Activated CD8-positive, alpha-beta memory T cell treated with anti-CD3 and anti-CD28 coated beads for 24 hours (primary cell): ENCODE measurements at places on chromosomes 5 and 9.

DNA sequence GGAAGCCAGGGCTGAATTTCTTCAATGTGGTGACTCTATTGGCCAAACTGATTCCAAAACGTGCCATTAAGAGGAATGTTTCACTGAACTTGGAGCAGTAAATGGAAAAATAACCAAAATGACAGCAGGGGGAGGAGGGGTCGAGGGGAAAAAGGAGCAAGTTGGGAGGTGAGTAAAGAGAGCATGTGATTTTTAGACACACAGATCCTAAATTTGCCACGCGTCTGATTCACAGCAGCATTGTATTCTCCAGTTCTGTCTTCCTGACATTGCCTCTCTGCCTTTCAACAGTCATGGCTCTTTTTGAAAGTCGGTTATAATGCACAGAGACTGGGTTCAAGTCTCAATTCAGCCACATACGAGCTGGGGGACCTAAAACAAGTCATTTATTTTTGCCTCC, 22.0 kb upstream of the ADRB2 start:
- DNase-seq: no peak

- no peak for DNase-seq
These were observed 25.4 kb downstream of the SREK1 start for GRCh38 chr5:66169534-66169933.

DNA sequence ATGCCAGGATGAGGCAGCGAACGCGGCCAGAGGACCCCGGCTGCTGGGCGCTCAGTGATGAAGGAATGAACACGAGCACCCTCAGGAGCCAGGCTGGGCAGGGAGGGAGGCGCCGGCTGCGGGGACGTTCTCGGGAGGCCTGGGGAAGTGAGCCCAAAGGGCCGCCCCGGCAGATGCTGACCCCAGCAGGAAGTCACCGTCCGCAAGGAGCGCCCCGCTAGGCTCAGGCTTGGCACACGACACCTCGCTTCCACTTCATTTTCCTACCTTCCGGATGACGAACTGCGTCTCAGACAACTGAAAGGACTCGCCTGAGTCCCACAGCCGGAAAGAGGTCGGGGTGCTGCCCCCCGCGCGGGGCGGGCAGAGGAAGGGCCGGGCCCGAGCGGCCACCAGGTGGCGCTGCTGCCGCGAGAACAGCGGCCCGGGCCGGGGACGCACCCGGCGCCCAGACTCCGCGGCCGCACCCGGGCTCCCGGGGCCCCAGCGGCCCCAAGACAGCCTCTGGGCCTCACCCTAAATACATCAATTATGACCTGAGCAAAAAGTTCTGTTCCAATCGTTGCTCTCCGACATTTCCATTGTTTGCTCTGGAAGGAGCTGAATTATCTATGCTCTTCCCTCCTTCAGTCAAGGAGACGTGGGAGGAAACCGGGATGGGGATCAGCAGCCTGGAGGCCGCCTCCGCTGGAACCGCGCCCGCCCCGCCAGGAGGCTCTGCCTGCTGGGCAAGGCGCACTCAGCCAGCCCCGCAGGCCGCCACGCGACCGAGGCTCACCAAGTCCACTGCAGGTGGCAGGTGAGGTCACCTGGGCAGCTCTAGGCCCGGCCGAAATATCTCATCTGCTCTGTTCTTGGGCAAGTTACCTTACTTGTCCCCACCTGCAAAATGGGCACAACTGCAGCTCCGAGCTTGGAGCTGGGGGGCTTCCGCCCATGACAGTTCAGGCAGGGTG, 107.0 kb downstream of the ZNF354C start:
- peak; percentile 91 for DNase-seq

GRCh38 chr5:74517700-74518099, 122.8 kb downstream of the ENC1 start:
- DNase-seq: no peak

GRCh38 chr5:10649666-10650380, 86.0 kb downstream of the ANKRD33B start:
- DNase-seq: no peak

GRCh38 chr9:751137-752051, 90.1 kb upstream of the DMRT1 start:
- no peak for DNase-seq

DNA sequence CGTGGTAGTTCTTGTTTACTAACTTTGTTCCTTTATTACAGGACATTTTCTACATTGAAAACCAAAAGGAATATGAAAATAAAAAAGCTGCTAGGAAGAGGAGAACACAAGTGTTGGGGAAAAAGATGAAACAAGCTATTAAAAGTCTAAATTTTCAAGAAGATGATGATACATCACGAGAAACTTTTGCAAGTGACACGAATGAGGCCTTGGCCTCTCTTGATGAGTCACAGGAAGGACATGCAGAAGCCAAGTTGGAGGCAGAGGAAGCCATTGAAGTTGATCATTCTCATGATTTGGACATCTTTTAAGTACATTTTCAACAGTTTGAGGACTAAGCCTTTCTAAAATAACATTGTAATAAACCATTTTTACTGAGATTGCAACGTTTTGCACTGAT, 23.8 kb downstream of the PHAX start:
- DNase-seq: no peak
